ENCODE measurements at places on chromosomes 12 and 14. TPM values are rescaled to one million over a fixed set of nuclear protein-coding genes. Genes with fewer than 3 reads are reported as not detected.

DNA sequence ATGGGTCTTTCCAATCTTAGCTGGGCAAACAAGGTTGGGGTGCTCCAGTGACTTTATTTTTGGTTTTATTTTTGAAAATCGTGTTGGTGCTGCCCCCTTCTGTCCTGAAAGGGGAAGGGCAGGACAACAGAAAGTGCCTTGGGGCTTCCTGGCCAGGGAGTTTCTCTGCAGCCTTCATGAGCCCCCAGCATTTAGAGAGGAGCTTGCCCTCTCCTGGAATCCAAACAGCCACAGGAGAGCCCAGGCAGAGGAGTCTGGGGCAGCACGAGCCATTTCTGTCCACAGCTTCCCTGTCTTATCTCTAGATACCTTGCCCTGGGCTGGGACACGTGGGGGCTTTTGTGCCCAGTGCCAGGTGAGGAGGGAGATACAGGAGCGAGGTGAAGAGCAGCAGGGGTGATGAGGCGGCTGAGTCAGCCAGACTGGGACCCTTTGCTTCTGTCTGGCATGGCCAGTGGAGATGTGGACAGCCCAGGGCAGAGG is 4.4 kb upstream of the C1RL start:
- DNase-seq = peak; percentile 69

GRCh38 chr12:39846304-39846703 is 226.7 kb upstream of the ABCD2 start:
- no peak for DNase-seq

DNA sequence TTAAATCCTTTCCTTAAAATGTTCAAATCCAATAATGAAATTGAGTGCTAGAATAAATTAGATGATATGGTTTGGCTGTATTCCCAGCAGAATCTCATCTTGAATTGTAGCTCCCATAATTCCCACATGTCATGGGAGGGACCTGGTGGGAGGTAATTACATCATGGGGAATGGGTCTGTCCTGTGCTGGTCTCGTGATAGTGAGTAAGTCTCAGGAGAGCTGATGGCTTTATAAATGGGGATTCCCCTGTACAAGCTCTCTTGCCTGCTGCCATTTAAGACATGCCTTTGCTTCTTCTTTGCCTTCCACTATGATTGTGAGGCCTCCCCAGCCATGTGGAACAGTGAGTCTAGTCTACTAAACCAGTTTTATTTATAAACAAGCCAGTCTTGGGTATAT is 508.5 kb downstream of the ETNK1 start:
- DNase-seq = no peak

Gene DACT1
- total RNA-seq = 13.6 TPM

Gene SSPN
- total RNA-seq = 9.3 TPM

Gene TUBA1B
- total RNA-seq = 2,451 TPM

Gene DEGS2
- 0.16 TPM for total RNA-seq

Gene MARK3
- 79.5 TPM for total RNA-seq

Data from fibroblast of the aortic adventitia (primary cell).